ENCODE measurements at places on chromosomes 5 and 9.

DNA sequence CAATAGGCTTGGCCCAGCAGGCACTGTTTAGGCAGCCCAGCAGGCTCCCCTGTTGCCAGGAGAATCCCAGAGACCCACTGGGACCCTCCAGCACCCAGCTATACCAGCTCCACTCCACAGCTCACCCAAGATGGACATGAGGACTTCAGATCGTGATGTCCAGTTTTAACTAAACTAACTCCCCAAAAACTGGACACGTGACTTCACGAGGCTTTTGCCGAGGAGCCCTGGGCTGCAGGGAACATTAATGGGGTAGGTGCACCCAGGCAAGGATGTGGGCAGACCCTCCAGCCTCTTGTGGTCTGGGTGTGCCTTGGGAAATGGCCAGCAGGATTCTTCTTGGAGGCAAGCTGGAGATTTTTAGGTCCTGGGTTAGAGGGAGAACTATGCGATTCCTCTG is 8.9 kb upstream of the NKD2 start:
- no peak for DNase-seq

DNA sequence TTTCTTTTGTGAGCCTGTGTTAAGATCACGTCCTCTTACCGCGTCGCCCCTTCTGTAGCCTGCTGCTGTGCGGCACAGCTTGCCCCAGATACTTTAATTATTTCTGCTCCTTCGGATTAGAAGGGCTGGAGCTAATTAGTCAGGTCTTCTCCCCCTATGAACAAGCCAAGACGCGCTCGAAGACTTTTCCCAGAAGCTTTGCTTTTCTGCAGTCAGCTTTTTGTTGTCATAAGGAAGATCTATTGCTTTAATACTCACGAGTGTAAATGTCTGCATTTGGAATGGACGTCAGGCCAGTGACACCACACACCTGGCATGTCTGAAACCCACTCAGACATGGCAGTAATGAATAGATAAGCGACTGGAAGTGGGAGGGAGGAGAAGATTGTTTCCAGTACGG is 37.0 kb downstream of the PRUNE2 start:
- DNase-seq: no peak

DNA sequence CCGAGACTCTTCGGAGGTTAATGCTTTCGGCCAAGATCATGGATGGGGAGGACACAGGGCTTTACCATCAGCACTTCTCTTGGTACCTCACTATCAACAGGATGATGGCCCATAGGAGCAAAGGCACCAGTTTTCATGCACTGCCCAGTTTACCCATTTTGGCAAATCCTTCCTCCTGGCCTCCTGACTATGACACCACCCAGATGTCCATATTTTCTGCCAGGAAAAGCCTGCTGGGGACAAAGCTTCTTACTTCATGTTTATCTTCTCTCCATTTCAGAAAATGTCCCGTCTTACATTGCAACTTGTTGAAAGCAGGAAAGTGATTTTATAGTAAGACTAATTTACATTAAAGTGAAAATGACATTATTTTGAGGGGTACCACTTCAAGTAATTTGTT is 61.4 kb upstream of the GAS1 start:
- DNase-seq: no peak

- DNase-seq: peak; percentile 54
These were observed 66.8 kb upstream of the ITGA2 start for GRCh38 chr5:52922384-52922783.

DNA sequence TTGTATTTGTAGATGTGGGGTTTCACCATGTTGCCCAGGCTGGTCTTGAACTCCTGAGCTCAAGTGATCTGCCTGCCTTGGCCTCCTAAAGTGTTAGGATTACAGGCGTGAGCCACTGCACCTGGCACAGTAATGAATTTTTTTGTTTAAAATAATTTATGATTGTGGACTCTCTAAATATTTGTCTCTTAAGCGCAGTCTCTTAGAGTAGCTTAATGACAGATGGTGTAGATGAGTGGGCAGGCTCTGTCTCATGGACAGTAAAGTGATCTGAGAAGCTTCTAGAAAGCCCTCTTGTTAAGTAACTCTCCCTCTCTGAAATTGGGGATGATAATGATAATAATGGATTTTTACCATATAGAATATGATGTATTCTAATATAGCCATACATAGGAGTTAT is 47.5 kb upstream of the KIAA1958 start:
- DNase-seq: no peak

DNA sequence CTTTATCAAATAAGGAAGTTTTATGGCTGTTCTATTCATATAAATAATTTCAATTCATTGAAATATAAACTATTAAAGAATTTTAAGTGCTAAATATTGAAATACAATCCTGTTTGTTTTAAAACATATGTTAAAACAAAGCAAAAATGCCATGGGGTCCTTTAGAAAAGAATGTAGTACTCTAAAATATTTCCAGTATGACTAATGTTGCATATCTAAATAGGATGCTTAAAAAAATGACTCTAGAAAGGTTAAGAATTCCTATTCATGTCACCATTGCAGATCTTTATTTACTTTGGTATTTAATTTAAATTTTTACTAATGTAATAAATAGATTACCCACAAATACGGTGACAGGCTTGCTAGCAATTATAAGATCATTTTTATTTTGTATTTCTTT is 132.3 kb downstream of the ZNF608 start:
- DNase-seq: no peak

GRCh38 chr9:114202849-114203248 is 47.5 kb downstream of the COL27A1 start:
- no peak for DNase-seq

- DNase-seq: no peak
These were observed 8.2 kb upstream of the AHRR start for GRCh38 chr5:313265-313664.

DNA sequence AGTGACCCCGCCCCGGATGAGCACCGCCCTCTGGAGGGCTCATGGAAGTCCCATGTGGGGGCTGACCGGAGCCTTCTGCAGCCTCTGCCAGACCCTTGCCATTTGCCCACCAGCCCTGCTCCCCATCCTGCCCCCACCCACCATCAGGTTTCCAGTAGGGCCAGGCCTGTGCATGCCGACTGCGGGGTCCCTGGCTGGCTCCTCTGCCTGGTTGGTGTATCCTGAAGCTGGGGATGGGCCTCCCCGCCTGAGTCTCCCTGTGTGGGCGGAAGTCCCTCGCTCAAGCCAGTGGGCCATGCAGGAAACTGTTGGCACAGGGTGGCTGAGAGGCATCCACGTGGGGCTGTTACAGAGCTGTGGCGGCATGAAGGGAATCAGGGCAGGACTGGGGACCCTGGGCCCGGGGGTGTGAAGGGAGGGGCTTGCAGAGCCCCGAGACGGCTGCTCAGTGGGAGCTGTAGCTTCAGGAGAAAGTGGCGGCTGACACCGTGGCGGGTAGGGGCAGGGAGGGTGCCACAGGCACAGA is 88.7 kb downstream of the RXRA start:
- no peak for DNase-seq

DNA sequence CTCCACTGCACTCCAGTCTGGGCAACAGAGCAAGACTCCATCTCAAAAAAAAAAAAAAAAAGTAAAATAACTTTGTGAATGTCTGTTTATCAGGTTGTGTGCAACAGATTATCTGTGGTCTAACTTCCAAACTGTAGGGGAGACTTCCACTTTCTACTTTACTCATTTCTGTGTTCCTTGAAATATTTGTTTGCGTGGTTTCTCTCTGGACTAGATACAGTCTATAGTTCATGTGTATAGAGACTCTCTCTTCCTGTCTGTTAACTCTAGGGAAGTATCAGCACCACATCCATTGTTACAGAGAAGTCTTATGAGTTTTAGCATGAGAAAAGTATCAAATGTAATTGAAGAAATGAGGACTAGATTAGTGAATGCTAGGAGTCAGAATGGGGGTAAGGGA is 168.3 kb downstream of the LPAR1 start:
- DNase-seq: no peak

GRCh38 chr5:5544094-5544663 is 121.7 kb downstream of the ICE1 start:
- DNase-seq: no peak
